Breast epithelium (tissue), 4 donors: ENCODE measurements at places on chromosomes 6 and 20.

GRCh38 chr20:40805592-40805991 lies 116.6 kb upstream of the MAFB start:
- DNase-seq: no peak

DNA sequence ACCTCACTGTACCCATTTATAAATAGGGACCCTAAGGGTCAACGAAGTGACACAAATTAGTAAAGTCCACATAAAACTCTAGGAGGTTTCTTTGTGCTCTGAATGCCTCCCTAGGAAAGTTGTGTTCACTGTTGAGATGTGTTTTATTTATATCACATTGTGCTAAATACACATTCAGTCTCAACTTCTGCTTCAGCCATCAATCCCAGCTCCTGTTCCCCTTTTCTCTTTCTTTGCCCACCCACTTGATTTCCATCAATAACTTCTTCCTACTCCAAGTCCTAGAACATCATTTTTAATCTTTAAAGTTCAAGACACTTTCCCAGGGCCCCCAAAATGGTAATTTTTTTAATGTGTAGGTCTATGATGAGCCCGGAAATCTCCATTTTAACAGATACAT lies 208.3 kb upstream of the RAB32 start:
- DNase-seq: no peak

GRCh38 chr6:14734416-14735340 lies 511.2 kb upstream of the JARID2 start:
- DNase-seq: no peak

DNA sequence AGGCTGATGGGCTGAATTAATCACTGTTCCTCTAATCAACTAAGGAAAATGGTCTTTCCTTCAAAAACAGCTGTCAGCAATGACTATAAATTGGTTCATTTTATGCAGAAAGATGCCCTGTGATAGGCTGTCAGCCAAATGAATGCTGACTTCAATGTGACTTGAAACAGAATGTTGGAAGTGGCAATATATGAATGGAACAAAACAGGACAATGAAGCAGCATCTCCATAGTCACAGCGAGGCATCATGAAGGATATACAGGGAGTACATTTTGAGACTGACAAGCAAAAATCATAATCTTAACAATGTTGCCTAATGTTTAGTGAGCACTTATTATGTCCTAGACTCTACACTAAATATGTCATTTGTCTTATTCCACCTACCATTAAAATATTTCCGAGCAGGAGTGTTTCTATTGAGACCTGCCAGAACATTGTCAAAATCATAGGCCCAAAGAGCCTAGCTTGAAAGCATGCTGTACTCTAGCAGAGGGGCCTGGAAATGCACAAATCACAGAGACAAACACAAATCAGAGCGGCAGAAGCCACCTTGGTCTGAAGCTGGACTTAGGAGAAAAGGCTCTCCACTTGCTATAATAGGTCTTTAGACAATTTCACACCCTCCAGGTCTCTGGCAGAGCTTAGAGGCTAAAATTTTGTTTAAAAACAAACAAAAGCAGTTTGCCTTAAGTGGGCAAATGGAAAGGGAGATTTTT lies 63.3 kb downstream of the FAM50B start:
- peak; percentile 16 for DNase-seq

DNA sequence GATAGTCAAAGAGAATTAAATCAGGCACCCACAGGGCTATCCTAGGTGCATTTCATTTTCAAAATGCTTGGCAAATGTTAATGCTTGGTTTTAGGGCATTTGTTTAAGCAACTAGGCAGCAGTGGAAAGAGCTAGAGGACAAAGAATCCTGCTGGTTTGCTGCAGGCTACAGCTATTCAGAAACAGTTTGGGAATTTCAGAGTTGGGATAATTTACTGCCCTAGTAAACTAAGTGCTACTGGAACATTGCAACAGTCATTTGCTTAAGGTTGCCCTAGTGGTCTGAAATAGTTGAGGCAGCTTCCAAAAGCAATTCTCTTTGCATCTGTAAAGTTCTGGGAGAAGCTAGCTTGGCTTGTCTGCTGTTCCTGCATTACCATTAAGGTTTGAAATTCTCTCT lies 312.7 kb downstream of the LAMA2 start:
- DNase-seq: no peak

DNA sequence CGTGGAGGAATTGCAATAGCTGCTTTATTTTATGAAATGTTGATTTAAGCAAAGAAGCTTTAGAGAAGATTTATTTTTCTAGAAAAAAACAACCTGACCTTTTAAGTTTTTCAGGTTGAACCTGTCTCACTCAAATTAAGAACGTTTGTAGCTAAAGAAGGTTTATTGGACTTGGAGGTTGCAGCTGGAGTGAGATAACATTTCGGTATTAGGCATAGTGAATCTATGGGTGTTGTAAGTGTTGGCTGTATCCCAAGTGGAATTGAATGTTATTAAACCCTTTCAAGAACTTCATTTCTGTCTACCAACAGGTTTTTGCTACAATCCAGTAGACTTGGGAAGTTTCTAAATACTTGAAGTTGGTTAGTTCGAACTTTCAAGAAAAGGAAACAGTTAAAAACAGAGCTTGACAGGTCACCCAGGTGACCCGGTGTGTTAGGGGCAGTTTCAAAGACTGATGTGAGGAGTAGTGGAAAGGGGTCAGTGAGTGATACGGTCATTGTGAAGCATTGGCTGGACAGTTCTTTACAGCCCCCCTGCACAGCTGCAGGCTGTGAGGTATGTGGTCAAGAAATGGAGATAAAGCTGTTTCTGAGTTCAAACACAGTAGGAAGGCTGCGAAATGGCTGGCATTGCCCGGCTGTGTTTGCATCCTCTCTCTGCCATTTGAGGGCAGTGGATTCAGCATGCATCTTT lies 2.4 kb upstream of the TBCC start:
- no peak for DNase-seq

DNA sequence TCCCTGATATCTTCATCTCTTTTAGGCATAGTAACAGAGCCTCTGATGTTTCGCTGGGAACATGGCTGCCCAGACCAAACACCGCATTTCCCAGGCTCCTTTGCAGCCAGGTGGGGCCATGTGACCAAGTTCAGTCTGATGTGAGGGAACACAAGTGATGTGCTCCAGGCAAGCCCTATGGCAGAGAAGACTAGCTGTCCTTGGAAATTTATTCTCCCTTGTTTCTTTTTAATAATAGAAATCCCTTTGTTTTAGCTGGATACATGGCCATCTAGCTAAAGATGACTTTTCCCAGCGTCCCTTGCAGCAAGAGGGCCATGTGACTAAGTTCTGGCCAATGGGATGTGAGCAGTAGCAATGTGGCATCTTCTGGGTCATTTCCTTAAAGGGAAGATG lies 30.8 kb downstream of the SLC2A10 start:
- no peak for DNase-seq

- no peak for DNase-seq
Observed at GRCh38 chr6:63094947-63095346, 116.3 kb upstream of the FKBP1C start.

DNA sequence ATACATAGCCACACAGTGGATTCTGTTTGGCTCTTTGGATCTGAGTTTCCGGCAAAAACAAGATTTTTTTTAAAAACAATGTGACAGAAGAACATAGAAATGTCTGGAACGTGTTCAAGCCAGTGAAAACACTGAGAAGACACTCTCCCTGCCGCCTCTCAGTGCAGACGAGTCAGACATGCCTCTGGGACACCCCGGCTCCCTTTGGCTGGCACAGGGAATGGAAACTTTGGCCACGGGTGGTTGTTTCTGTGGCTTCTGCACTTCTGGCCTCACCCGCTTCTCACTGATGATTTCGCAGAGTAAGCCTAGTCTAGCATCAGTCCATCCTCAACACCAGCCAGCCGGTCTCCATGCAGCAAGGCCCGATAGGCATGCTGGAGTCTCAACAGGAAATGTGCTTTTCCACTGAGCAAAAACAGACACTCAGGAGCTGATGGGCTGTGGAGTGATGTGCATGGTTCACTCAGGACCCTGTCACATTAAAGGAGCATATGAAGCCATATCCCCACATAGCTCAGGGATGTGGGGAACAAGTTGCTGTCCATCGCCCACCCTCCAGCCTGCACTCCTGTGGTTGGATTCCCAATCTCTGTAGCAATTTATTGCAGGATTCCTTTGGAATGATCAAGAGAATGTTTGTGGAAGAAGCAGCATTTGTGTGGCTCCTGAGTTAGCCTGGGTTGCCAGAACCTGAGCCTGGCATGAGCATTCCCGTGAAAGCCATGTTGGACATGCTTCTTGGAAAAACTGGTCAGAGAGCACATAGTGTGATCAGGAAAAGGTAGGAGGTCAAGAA lies 262.0 kb upstream of the RIN2 start:
- no peak for DNase-seq

DNA sequence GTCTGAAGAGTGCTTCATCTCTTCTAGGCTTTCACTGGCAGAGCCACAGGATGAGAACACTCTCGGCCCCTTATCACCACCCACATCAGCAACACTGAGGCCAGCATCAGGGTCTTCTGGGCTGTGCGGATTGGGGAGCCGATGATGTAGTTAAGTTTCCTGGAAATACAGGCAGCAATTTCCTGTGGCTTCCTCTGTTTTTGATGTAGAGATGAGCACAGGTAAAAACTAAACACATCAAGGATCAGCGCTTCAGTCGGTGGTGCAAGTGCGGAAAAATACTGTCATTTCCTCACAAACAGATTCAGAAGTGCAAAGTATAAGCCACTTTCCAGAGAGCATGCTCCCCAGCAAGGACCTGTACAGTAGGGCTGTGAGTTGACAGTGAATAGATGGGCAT lies 62.6 kb downstream of the BACH2 start:
- DNase-seq: no peak

- DNase-seq: no peak
Observed at GRCh38 chr20:40966103-40966502, 62.5 kb upstream of the TOP1 start.

DNA sequence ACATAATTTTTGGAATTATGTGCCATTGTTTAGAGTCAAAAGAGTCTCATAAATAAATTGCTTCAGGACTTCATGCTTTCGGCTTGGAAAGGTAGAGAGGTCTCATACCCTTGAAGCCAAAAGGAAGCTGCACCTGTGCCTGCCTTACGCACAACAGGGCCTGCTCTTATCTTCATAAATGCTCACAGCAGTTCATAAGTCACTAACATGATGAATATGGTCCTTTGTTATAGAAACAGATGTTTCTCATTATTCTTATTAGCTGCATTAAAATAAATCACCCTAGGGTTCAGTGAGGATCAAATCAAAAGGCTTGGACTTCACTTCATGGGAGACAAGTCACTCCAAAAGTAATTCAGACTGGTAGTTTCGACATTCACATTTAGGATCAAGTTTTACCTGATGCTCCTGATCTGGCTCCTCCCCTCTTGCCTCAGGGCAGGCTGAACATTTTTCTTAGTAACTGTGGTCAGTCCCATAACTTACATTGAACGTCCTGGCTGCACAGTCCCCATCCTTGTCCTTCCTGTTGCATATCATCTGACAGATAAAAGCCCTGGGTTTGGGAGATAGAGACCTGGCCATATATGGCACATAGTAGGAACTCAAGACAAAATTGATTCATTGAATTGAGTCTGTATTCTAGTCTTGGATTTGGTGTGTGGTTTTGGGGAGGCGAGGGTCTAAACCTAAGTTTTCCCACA lies 20.7 kb upstream of the SH3BGRL2 start:
- DNase-seq: peak; percentile 57

DNA sequence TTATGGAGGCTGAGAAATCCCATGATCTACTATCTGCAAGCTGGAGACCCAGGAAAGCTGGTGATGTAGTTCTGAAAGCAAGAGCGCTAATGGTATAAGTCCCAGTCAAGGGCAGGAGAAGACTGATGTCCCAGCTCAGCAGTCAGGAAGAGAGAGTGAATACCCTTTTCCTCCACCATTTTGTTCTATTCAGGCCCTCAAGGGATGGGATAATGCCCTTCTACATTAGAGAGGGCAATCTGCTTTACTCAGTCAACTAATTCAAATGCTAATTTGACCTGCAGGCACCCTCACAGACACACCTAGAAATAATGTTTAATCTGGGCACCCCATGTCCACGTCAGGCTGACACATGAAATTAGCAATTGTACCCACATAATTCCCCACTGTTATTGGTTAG lies 10.8 kb upstream of the FYN start:
- no peak for DNase-seq

GRCh38 chr20:41619360-41620100 lies 1.4 kb upstream of the CHD6 start:
- no peak for DNase-seq

DNA sequence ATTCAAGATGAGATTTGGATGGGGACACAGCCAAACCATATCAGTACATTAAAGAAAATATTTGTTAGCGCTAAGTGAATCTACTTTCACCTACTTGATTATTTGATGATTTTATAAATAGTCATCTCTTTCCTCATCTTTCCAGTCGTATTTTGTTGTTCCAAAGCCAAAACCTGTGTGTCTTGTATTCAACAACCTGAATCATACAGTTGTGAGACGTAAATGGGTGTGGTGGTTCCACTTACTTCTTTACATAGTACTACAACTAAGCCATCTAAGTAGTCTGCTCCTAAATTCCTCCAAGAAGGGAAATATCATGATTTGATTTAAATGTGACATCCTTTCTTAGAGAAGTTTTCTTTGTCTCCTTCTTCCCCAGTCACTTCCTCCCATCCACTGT lies 132.8 kb downstream of the ESR1 start:
- no peak for DNase-seq

GRCh38 chr20:17619351-17620093 lies 49.6 kb downstream of the DSTN start:
- peak; percentile 37 for DNase-seq

- peak; percentile 90 for DNase-seq
Observed at GRCh38 chr6:16761471-16762267, 409 bp upstream of the ATXN1 start.

DNA sequence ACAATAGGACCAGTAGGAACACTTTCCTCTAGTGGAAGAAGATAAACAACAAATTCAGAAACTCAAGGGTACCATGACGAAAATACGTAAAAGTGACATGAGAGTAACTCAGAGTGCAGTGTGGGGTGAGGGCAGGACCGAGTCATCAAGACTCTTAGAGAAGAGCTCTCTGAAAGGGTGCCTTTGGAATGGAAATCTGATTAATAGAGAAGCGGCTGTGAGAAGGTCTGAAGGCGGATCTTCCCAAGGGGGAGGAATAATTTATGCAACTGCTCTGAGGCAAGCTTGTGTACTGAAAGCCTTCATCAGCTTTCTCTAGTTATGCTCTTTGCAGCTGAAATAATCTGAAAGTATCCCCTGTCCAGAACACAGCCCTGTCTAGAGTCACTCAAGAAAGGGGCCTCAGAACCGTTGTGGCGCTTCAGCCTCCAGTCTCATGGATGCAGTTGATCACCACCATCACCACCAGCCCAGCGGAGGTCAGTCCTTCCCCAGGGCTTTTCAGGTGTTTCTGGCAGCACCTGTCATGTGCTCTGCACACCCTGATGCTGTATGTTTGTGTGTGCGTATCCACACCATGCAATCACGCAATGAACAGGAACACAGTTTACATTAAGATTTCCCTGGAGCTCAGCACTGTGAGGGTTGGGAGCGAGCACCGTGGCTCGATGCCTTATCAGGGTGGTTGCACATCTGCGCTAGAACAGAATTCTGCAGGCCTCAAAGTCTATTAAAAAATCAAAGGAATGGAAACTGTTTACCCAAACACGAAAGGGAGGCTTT lies 396.5 kb downstream of the SMOC2 start:
- DNase-seq: no peak
